ENCODE measurements at places on chromosomes 5 and 9.

DNA sequence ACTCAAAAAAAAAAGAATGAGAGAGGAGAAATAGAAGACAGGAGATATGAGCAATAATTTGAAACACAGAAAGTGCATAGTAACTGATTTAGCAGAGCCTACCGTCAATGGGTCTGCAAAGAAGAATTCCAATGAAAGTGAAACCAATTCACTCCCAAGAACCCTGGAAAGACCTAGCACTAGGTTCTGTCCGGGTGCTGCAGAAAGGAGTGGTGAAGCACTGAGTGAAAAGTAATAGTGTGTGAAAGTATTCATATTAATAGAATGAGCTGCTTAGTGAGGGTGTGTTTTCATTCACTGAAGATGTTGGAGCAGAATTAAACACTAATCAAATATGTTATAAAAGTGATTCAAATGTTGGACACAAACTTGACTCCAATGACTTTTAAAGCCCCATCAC is 51.3 kb upstream of the SLC30A5 start:
- DNase-seq, result no peak

- DNase-seq, result no peak
Observed at GRCh38 chr5:125576822-125577221, 830.4 kb upstream of the ZNF608 start.

DNA sequence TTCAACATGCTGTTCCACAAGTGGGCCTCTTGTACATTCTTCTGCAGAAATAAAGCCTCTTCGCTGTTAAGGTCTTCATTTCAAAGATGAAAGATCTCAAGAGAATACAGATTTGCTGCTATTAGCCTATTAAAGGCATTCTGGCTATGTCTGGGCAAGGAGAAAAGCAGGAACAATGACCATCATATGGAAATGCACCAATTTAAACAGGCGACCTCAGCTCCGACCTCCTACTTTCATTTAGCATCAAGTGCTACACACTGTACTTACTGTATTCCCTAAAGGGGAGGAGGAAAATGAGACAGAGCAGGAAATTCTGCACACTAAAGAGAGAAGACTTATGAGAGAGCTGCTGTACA is 64.8 kb downstream of the HABP4 start:
- DNase-seq, result no peak

GRCh38 chr9:117247266-117247665 is 167.6 kb downstream of the ASTN2 start:
- DNase-seq, result no peak

DNA sequence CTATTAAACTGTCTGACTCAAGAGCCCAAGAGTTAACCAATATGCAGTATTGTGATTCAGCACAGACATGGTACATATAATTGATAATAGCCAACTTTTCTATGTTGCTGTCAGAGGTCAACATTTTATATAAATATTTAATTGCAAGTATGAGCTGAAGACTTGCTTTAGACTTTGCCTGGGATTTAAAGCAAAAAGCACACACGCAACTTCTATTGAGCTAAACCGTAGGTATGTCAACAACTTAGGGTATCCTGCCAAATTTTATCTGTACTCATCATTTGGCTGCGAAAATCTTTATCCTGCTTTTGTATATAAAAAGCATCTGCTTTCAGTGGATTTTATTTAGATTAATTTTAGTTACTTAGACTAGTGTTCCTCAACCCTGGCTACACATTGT is 27.4 kb downstream of the UHRF2 start:
- DNase-seq, result no peak

DNA sequence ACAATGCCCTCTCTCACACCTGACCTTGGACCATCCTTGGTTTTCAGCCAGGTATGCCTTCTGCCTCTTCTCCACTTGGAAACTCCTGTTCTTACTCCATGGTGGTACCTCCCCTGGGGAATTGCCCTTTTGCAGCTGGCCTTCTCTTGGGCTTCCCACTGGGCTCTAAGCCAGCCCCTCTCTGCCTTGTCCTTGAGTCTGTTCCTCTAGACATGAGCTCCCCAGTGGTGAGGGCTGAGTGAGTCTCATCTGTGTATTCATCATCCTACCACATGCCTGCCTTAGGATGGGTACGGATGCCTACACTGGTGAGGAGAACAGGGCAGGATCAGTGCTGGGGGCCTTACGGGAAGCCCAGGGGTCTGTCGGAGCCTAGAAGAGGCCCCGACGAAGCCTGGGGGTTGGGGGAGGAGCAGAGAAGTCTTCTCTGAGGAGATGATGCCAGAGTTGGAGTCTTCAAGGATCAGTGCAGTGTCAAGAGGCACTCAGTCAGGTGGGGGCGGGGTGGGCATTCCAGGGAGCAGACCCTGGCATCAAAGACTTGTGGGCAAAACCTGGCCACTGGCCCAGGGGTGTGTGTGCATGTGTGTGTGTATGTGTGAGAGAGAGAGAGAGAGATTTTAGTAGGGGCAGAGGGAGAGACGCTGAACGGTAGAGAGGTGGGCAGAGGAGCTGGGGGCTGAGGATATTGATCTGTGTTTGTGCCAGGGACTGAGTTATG is 5.2 kb upstream of the CRB2 start:
- no peak for DNase-seq

GRCh38 chr9:3736161-3736560 is 210.4 kb upstream of the RFX3 start:
- DNase-seq, result no peak

GRCh38 chr9:117355542-117355941 is 59.3 kb downstream of the ASTN2 start:
- DNase-seq, result no peak

DNA sequence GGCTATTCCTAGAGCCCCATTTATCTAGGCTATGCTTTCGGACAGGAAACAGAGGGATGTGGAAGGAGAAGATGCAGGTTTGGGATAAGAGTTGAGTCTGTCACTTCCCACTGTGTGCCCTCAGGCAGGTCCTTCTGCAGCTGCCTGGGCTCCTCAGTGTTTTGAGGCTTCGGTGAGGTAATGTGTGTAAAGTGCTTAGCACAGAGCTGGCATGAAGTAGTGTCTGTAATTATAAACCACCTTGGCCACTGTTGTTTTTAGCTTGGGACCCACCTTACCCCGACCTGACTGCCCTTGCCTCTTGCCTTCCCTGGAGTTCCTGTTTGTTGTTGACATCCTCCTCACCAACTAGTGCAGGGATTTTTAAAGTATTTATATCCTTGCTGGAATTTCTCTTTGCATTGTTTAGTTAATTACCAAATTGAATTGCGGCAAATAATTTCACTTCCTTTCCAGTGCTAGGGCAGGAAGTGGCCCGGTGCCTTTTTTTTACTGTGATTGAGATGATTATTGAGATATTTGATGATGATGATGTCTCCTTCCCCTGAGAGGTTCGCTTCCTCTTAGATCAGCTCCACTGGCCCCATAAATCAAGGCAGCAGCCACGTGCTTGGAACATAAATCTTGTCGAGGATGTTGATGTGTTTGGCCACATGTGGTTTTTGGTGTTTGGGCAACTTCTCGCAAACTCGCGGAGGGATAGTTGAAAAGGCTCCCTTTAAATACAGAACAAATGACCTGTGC is 38.3 kb upstream of the DAB2IP start:
- no peak for DNase-seq

DNA sequence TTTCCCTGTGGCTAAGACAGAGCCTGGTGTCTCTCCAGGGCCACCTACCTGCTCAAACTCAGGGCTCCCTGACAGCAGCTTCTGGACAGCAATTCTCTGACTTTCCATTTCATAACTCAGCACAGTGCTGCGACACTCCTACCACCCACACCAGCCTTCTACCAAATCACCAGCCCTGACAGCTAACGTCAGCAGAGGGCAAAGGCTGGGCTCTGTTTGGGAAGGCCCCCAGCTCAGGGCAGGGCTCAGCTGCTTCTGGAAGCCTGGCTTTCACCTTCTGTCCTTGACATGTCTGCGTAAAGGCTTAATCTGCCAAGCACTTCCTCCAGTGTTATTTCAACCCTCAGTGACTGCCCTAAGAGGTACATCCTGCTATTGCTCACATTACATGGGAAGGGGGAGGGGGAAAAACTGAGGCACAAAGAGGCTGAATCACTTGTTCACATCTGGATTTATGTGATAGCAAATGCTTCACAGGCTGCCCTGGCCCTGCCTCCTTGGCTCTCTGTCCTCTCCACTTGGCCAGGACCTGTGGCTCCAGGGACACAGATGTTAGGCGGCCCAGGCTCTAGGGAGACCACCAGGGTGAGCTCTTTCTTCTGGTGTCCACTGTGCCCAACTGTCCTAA is 102.5 kb upstream of the PANK3 start:
- no peak for DNase-seq

DNA sequence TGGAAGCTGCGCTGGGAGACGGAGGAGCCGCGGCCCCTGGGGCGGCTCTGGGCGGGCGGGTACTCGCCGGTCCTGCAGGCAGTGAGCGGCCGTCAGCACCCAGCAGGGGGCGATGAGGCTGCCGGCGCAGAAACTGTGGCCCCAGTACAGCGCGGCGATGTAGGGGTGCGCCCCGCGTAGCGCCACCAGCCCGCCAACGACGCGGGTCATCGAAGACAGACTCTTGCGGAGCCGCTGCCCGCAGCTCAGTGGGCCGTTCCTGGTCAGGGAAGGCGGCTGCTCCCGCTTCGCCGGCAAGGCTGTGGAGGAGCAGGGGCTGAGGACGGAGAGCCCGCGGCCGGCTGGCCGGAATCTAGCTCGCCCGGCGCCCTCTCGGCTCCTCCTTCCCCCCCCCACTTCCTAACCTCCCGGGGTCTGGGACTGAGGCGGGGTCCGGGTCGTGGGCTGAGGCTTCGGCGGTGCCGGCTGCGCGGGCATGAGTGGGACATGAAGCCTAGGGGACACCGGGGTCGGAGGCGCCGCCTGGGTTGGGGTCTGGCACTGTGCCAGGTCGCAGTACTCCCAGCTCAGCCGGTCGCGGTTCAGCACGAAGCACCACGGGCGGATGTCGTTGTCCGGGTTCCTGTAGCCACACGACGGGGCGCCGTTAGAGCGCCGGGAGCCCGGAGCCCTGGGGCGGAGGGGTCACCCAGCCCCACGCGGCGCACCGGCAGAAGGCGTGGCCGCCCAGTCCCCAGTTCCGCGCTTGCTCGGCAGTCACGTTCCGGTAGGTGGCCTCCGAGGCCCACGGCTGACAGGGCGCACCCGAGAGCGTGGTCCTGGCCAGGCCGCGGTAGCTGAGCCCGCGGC is 3.6 kb upstream of the PFN3 start:
- peak; percentile 88 for DNase-seq

GRCh38 chr5:174514983-174515394 is 209.4 kb upstream of the MSX2 start:
- DNase-seq, result no peak

DNA sequence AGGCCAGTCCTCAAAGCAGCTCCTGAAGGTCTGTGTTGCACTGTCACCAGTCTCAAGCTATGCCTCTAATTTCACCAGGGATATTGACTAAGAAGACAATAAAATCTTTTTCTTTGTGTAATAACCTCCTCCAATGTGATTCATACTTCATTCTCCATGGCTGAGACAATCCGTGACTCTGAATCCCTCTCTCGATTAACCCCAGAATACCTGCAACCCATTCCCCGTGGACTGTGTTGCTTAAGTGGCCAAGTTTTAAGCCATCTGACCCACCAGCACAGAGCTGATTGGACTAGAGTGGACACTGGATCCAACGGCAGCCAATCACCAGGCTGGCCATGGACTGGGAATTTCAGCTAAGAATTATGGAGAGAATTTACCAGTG is 5.4 kb upstream of the CCIN start:
- DNase-seq, result no peak

DNA sequence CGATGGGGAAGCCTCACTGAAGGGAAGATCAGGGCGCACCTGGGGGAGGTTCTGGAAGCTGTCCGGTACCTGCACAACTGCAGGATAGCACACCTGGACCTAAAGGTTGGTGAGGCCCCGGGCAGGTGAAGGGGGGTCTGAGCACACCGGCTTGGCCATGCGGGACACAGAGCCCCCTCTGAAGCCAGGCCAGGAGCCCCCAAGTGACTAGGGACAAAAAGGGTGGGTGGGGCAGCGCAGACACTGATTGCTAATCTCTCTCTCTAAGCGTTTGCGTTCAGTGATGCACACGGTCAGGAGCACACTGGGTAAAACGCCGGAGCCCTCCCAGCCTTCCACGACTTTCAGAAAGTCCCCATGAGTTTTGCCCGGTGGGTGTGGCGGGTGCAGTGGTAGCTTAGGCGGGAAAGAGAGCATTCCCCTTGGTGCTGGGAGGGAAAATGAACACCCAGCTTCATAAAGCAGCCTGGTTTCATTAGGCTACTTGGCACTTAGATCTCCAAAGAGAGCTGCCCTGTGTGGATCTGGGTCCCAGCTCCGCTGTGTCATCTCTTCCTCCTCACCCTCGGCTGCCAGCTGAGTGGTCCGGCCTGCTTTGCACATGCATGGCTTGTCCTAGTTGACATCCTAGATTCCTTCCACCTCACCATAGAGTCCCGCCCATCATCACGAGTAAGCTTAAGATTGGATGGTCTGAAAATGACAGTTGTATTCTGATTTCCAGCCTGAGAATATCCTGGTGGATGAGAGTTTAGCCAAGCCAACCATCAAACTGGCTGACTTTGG is 74.2 kb upstream of the OTULINL start:
- DNase-seq, result no peak

GRCh38 chr9:133406480-133407307 is 11.1 kb downstream of the REXO4 start:
- peak; percentile 53 for DNase-seq

GRCh38 chr9:5719100-5719926 is 90.4 kb downstream of the RIC1 start:
- no peak for DNase-seq

DNA sequence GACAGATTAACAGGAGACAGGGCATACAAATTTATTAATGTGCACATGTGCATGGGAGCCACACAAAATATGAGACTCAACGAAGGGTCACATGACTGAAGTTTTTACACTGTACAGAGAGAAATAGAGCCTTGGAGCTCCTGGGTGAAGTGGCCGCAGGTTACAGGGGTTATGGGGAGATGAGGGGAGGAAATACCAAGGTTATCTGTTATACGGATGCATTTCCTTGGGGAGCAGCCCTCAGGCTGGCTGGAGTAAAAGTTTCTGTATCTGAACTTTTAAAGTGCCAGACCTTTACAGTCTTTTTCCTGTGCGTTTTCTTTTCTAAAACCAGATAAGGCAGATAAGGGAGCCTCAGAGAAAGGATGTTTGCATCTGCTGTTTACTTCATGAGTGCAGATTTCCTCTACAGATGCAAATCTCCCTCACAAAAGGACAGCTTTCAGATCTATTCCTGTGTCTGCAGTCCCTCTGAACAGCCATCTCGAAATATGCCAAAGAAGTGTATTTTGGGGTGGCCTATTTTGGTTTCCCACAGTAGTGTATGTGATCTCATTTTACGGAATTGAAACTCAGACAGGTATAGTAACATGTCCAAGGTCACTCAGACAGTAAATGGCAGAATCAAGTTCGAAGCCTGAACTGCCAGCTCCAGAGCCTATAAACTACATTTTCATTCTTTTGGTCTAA is 139.3 kb upstream of the FBXL17 start:
- no peak for DNase-seq

DNA sequence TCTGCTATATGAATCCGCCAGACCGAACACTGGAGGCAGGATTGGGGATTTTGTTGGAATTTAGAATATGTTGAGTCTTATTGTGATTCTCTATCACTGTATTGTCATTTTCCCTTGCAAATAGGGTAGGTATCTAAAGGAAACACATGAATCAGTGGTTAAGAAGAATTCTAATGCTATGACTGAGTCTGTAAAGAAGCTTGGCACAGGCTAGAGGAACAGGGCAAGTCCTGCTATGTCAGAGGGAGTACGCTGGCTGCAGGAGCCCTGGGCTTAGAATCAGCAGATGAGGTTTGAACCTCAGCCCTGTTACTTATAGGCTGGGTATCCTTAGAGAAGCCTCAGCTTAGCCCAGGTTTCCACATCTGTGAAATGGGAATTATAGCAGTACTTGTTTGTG is 198.1 kb downstream of the NR3C1 start:
- no peak for DNase-seq
